ENCODE measurements at places on chromosomes 6 and 20.

DNA sequence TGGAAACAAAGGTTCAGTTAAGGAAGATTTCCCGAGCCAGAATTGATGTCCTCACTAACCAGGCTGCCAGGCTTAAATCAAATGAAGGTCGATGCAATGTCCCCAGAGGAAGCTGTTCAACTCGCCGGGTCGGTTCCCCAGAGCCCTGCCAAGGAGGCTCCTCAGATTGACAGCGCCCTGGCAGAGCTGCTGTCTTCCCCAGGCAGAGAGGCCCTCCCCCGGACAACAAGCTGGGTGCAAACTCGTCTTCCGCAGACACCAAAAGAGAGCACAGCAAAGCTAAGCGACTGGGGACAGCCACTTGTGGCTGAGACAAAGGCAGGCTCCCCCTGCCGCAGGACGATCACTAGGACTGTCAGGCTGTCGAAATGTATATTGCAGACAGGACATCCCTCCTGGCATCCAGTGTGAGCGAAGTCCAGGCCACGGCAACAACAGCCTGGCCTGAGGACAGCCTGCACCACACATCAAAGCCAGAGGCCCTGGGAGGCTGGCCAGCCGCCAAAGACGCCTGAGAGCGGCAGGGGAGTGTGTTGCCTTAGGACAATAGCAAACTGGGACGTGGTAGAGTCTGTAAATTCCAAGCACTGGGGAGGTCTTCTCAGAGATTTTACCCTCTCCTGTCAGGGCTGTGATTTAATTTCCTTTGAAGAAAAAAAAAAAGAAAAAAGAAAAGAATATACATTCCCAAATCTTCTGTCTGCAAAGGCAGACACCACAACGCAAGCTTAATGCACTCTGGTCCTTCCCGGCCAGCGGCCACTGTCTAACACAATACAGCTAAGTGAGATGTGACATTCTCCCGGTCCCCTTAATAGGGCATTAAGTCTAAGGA is 99.1 kb downstream of the HIVEP2 start:
- peak; percentile 68 for DNase-seq

DNA sequence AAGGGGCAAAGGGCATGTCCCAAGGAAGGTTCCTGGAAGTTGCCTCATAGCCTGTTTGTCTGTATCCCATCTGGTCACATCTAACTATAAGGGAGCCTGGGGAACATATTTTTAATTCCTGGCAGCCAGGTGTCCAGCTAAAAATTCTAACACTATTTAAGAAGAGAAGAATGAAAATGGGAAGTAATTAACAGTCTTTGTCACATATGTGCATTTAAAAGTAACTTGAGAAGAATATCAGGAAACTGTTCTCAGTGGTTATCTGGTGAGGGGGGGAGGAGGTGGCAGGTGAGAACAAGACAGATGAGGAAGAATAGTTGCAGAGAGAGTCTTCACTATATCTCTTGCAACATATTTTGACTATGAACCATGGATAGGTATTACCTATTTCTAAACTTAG is 75.5 kb upstream of the ELOVL5 start:
- DNase-seq, result no peak

DNA sequence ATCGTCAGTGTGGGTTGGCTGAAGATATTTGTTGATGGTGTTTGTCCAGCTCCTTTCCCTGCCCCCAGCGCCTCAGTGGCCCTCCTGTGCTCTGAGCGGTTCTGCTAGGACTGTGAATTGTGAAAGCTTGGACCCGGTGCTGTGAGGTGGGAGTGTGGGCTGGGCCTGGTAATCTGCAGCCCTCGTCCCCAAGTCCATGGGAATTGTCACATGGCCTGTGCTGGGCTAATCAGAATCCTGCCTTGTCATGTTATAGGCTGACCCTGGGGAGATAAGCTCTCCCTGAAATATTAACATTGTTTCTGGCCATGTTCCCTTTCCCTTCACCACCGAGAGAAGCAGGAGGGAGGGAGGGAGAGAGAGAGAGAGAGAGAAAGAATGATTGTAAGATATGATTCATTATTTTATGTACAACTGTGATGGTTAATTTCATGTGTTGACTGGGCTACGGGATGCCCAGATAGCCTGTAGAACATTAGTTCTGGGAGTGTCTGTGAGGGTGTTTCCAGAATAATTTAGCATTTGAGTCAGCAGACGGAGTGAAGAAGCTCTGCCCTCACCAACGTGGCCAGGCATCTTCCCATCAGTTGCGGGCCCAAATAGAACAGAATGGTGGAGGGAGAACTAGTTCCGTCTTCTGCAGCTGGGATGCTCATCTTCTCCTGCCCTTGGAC is 62.4 kb downstream of the TFAP2C start:
- no peak for DNase-seq

DNA sequence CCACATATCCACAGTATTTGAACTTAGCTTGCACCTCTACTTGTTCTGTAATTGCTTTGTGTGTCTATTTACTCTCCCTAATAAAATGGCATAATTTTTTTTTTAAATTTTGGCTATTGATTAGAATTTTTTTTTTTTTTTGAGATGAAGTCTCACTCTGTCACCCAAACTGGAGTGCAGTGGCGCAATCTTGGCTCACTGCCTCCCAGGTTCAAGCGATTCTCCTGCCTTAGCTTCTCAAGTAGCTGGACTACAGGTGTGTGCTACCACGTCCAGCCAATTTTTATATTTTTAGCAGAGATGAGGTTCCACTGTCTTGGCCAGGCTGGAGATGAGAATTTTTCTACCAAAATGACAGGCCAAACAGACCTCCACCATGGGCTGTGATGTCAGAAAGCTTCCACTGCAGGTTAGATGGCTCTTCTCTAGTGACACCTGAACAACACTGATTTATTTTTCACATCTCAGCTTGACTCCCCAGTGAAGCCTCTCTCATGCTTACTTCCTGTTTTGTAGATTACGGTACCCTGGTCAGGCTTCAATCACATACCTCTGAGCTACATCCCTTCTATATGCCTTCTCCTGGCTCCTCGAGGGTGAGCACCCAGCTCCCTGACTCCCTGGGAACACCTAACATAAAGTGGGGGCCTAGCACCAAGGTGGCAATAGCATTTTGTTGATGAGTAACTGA is 112.8 kb downstream of the ARHGAP18 start:
- no peak for DNase-seq

- peak; percentile 94 for DNase-seq
Observed at GRCh38 chr6:169008641-169009257, 244.9 kb downstream of the THBS2 start.

DNA sequence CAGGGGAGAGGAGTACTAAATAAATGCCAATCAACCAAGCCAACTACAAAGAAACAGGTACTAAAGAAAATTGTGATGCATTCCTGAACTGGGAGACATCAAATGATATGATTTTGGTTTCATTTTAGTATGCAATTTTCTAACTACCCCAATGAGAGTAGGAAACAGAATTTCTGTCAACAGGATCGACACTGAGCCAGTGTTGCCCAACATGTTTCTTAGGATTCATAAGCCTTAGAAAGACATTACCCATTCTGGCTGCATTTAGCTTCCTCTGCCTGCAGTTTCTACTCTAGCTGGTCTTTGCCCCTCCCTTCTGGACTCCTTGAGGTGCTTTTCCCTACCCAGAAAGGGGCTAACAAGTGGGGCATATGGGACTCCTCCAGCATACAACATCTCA is 49.8 kb downstream of the KCTD20 start:
- DNase-seq, result no peak

GRCh38 chr6:56510984-56511531 is 131.6 kb downstream of the DST start:
- no peak for DNase-seq

GRCh38 chr20:49484180-49485140 is 2.0 kb upstream of the KCNB1 start:
- peak; percentile 80 for DNase-seq
